Kidney capillary endothelial cell (primary cell): ENCODE measurements at places on chromosomes 4 and X.

DNA sequence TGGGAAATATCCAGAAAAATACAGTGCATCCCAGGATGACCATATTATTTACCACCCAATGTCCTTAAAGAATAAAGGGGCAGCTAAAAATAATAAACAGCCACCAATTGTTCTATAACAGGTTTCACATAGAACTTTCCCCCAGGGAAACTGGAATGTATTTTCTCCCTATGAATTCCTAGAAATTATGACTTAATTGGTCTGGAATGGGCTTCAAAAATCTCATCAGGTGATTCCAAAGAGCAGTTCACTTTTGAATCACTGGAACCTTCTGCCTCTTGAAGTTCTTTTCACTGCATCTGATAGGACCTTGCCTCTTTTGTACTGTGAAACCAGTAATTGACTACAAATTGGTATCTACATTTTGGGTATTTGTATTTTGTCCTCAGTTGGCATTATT, 119.3 kb downstream of the ZNF330 start:
- DNase-seq = no peak

DNA sequence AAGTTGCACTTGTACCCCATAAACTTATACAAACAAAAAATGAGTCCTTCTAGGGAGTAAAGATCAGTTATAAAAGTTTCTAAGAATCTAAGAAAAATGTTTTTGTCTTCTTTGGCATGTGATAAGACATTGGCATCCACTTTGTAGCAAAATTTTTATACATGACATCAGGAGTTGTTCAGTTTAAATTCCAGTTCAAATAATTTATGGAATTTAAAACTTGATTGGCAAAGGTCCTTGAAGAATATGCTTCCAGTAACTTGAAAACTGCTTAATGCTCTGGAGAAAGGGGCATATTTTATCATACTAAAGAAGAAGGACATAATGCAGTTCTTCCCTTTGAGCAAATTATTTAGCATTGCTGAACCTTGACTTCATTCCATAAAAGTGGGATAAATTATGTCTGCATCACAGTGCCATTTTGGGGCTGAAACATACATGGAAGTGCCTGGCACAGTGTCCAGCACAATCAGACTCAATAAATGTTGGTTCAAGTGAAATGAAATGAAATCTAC, 163.3 kb upstream of the IL15 start:
- no peak for DNase-seq

DNA sequence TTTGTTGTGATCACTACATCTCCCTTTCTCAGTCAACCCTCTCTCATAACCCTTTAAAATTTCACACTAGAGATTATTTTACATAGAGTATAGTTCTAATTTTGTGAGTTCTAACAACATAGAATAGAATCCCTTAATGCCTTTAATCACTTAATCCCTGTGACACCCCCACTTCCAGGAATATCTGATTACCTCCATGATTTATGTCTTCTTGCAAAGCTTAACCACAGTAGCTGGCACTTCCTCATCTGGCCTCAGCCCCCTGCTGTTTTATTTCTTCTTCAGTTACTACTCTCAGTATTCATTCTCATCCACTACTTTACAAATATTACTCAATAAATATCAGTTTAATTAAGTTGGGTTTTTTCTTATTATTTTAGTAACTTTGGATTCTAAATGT, 340.9 kb downstream of the CENPC start:
- DNase-seq = no peak

DNA sequence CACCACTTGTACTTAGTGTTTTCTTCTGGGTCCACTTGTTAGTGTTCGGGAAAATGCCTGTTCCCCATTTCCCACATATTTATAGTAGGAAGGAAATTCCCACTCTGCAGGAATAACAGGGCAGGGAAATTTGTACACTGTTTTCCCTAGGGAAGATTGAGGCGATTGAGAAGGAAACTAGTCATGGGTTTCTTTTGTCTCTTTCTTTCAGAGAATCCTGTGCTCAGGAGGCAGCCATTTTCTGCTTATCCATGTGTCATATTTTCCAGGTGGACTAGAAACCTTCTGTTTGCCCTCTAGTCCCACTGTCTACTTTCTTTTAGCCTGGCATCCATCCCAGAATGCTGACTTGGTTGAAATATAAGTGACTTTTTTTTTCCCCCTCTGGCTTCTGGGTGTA, 299.1 kb upstream of the ANKRD50 start:
- DNase-seq = no peak

DNA sequence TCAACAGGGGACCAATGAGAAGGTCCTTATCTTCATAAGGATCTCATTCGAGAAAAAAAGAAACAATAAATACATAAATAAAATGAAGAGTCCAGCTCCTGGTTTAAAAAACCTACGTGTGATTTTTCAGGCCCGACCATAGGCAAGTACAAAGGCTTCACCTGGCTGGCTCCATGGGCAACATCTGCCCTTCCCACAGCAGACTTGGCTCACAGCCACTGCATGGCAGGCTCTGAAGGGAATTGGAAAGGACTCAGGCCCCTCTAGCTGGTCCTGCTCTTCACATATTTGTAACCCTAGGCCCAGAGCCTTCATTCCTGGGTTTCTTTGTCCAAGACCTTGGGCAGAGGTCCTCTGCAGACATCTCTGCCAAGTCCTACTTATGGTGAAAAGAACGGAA, 228.1 kb downstream of the QDPR start:
- no peak for DNase-seq

DNA sequence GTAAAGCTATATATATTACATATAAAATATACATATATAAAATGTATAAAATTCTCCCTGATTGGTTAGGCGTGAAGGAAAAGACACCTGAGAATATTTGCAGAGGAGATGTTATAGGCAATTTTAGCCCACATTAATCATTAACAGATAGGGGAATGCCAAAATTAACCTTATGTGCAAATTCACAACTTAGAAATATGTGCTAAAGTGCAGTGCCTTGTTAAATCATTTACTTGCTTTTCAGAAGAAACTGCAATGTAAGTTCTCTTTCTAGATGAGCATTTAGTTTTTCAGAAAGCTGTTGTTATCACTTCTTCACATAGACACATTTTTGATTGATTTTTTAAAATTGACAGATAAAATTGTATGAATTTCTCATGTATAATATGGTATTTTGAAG, 5.6 kb downstream of the TASL start:
- no peak for DNase-seq

- no peak for DNase-seq
Observed at GRCh38 chr4:95754667-95755066, 85.2 kb upstream of the PDHA2 start.

DNA sequence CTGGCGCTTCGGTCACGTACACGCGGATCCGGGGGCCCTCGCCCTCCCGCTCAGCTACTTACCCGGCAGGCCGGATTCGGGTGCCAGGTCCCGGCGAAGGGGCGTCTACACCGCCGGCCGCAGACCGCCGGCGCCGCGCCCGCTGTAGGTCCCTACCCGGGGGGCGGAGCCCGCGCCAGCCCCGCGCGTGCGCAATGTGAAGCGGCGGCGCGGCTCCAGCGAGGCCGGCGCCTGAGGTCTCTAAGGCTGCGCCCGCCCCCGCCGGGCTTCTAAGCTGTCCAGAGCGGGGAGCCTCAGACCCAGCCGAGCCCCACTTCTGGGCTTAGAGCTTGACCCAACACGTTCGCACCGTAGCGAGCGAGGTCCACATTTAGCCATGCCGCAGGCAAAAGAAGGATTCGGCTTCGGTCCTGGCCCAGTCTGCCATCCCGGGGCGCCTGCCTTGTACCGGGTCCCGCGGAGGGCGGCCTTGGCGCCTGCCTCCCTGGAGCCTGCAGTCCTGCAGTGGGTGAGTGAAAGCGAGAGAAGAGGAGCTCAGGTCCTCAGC, at the start of gene ZNF518B:
Gene ZNF518B (minus strand): TSS at position 172 of the 547 bp plus-strand sequence. CDS start 11,098 bp downstream, outside the sequence.
- DNase-seq = peak; percentile 64

- DNase-seq = no peak
Observed at GRCh38 chr4:180099957-180100356, 2143.2 kb upstream of the TENM3 start.

GRCh38 chrX:100864657-100865391, 9.3 kb downstream of the NOX1 start:
- DNase-seq = peak; percentile 26

DNA sequence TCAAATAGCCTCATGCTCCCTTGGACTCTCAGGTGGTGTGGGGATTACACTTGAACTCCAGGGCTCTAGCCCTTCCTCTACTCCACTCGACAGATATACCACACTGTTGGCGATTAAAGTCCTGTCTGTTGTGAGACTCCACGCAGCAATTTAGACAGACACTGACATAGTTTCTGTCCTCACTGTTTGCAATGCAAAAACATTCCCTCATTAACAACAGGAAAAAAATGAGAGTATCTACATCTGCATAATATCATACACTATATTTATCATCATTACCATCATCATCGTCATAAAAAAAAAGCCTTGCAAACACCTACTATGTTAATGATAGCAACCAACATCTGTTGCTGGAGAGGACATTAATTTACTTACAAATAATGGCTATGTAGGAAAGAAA, 132.4 kb downstream of the RASL11B start:
- no peak for DNase-seq

GRCh38 chr4:23720556-23720955, 169.3 kb downstream of the PPARGC1A start:
- no peak for DNase-seq

DNA sequence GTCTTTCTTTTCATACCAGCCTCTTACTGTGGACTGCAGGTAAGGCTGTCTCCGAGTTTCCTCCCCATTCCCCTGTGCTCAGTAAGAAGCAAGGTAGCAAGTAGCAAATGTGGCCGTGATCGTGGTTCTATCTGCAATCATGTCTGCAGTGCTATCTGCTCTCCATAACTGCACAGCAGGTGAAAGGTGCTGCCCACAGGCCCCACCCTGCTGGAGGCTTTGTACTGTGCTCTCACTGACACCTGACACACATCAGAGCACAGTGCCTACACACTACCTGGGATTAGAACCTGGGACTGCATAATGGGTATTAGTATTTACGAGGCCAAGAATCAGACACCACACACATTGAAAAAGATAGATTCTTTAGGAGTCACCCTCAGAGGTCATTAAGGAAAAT, 15.3 kb downstream of the PGRMC1 start:
- no peak for DNase-seq

- DNase-seq = no peak
Observed at GRCh38 chr4:41550308-41550707, 12.4 kb downstream of the LIMCH1 start.

DNA sequence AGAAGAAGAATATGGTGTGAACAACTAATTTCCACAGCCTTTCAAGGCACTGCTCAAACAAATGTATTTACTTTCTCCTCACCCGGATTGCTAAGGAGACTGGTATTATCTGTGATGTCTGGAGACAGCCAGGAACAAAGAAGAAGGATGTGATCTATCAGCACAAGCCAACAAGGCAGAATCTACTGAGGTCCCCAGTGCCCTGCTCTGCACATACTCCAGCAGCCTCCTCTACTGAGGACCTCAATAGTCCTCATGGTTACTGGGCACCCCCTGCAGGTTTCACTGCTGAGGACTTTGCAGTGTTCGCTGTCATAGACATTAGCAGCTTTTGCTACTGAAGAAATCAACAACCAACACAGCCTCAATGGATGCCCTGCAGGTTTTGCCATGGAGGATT, 930.1 kb downstream of the ADGRL3 start:
- DNase-seq = no peak

DNA sequence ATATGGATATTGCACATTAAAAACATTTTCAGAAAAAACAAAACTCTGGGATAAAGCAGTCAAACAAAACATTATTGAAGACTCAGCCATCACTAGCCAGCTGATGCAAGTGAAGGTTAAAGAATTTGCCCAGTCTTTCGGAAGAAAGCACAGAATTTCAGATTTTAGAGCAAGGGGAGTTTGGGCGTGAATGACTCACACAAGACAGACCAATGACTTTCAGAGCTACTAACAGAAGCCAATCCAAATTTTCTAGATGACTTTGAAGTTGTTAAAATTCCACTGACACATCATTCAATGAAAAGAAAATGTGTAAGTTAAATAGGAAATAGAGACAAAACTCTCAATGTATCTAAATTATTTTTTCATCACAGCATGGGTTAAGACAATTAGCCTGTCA, 4.0 kb downstream of the MRFAP1L1 start:
- no peak for DNase-seq

DNA sequence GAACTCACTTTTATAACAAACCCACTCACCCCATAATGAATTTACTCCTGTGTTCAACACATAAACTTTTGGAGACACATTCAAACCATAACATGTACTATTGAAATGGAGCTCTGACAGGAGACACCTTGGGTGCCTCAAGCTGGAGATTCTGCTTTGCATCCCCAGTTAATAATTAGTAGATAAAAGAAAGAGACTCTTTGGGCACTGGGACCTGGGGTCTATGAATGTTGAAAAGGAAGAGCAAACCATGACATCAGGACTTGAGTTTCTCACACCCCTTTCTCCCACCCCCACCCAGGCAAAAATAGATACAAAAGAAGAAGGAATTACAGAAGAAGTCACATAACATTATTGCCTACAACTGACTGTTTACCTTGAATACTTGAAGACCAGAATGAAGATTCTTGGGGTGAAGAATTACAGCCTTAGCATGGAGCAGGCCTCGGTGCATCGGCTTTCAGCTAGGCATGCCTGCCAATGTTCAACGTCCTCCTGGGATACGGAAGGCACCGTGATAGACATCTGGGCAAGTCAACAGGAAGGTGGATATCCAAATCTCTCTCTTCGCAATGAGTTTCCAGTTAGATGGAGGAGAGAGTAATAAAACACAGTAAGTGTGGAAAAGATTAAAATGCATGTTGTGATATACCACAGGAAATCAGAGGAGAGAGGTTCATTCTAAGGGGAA, 316.0 kb downstream of the TRIML1 start:
- DNase-seq = no peak

DNA sequence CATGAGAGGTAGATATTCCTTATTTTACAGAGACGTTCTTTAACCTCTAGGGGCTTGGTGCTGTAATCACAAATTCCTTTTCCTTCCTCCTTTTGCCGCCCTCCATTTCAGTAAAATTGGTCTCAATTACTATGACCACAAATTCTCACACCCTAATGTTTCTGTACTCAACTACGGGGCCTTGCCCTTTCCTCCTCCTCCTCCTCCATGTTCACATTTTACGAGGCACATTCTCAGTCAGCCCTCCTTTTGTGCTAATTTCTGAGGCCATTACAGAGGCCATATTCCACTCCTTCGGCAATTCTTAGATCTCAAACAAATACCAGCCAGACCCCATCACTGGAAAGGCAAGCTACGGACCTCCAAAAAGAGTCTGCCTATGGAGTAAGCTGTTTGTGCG, 92.1 kb downstream of the SH3KBP1 start:
- no peak for DNase-seq
